Cardiac septum (tissue), 1 donor: ENCODE measurements at places on chromosomes 7 and 10. TPM values are rescaled to one million over a fixed set of nuclear protein-coding genes. Genes with fewer than 3 reads are reported as not detected.

DNA sequence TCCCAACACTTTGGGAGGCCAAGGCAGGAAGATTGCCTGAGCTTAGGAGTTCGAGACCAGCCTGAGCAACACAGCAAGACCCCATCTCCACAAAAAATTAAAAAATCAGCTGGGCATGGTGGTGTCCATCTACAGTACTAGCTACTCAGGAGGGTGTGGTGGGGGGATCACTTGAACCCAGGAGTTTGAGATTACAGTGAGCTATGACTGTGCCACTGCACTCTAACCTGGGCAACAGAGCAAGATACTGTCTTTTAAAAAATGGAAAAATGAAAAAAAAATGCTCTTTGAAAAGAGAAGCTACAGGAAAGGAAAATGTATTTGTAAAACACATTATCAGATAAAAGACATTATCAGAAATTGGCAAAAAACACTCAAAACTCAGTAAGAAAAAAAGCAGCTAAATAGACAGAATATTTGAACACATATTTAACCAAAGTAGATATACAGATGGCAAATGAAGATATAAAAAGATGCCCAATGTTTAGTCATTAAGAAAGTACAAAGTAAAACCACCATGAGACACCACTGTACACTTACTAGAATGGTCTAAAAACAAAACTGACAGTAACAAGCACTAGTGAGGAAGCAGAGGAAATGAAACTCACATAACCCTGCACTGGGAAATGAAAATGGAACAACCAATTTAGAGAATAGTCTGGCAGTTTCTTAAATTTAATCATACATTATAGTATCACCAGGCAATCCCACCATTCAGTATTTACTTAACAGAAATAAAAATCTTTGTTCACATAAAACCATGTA is 40.5 kb downstream of the NRBF2 start:
- no peak for DNase-seq

GRCh38 chr7:1642291-1642731 is 27.8 kb upstream of the ELFN1 start:
- no peak for DNase-seq

DNA sequence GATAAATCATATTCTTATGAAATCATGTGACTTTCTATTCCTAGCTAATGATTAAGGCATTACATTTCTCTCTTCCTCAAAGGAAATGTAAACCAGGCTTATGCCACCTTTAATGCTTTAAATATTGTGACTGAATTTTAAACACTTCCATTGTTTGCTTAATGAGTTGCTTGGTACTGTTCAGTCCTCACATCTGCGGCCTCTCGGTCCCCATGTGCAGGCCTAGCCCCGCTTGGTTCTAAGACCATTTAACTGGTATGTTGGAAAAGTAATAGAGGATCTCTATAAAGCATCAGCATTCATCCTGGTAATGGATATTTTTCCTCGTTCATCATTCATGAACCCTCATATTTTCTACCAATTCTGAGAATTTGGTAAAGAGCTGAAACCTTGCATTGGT is 27.4 kb downstream of the THSD7A start:
- no peak for DNase-seq

- DNase-seq: peak; percentile 88
Observed at GRCh38 chr10:73110345-73110849, at the start of gene NUDT13. Gene NUDT13, plus strand, starts transcription at chr10:73110455. Its CDS starts 3,911 bp downstream, at chr10:73114366.

GRCh38 chr7:55127622-55128081 is 108.8 kb downstream of the EGFR start:
- no peak for DNase-seq

RBM17 gene
- total RNA-seq: 70.1 TPM

BMPER gene
- total RNA-seq: 1.9 TPM

SPAM1 gene
- total RNA-seq: 0.24 TPM
